ENCODE measurements at places on chromosomes 6 and 20. TPM values are rescaled to one million over a fixed set of nuclear protein-coding genes. Genes with fewer than 3 reads are reported as not detected.

RFX6 gene
- total RNA-seq = not detected

PACRG gene
- not detected for total RNA-seq

TUBB1 gene
- 0.11 TPM for total RNA-seq

CRISP2 gene
- not detected for total RNA-seq

DNA sequence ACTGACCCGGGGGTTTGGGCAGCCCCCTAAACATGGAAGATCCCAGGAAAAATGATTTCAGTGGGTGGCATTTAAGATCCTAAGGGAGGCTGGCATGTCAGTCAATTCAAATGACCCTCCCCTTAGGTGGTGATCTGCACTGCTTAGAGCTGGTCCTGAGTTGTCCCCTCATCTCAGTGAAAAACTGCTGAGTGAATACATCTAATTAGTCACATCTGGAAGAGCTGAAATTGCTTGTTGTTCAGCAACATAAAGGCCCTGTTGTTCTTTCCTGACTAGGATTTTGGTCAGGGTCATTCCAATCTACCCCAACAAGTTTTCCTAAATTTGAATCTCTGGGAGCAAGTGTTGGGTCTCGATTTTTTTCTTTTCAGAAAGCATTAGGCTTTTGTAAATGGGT is 126.4 kb downstream of the LCA5 start:
- DNase-seq = no peak

DNA sequence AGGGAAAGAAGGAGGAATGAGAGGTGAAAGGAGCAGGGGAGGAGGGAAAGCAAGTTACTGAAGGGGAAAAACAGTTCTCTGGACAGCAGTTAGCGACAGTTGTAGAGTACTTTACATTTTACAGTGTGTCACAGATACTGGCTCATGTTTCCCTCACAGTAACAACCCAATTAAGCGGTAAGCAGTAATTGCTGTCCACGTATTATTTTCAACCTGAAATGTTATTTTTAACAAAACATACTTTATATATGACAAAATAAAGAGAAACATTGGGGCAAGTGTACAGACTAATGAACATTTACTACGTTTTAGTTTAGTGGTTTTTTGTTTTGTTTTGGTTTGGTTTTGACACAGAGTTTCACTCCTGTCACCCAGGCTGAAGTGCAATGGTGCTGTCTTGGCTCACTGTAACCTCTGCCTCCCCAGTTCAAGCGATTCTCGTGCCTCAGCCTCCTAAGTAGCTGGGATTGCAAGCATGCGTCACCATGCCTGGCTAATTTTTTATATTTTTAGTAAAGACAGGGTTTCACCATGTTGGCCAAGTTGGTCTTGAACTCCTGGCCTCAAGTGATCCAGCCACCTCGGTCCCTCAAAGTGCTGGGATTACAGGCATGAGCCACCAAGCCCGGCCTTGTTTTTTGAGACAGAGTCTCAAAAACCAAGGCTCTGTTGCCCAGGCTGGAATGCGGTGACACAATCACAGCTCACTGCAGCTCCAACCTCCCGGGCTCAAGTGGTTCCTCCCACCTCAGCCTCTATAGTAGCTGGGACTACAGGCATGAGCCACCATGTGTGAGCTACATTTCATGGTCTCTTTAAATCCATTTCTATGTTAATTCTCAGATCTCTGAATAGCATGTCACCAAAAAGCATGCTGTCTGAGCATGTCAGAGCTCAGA is 22.6 kb upstream of the BTN3A2 start:
- peak; percentile 53 for DNase-seq

- peak; percentile 89 for DNase-seq
Observed at GRCh38 chr6:33430991-33431879, 11.4 kb downstream of the SYNGAP1 start.

DNA sequence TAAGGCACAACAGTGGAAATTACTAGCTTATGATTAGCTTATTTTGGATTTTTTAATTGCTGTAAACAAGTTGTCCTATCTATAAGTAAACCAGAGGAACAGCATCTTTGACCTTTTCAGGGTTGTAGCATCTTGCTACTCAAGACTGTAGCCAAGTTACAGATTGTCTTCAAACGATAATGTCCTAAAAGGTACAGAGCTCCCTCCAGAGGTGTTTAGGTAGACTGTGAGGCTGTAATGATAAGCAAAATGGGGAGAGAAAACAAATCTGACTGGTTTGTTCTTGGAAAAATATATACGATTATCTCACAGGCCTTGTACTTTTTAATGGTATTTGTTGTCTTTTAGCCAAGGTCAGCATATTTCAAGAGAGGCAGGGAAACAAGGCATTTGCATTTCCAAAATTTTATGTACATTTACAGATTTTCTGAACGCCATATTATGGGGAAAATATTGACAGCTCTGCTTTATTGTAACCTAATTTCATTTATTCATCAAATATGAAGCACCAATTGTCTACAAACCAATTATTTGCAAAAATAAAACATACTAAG is 273.4 kb downstream of the MEI4 start:
- DNase-seq = no peak

DNA sequence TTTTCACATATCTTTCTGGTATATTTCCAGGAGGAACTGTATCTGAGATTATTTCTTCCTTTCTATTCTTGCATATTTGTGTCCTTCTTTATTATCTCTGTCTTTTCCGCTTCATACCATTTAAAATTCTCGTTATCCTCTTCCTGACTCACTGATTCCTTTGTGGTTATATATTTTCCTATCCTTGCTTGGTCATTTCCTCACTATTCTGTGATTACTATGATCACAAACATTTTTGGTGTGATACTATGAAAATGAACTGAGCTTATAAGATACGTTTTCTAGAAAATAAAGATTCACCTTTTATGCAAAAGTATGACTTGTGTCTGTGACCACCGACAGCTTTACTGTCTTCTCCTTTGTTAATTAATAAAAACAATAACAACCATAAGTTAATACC is 26.5 kb upstream of the MYCT1 start:
- DNase-seq = no peak

DNA sequence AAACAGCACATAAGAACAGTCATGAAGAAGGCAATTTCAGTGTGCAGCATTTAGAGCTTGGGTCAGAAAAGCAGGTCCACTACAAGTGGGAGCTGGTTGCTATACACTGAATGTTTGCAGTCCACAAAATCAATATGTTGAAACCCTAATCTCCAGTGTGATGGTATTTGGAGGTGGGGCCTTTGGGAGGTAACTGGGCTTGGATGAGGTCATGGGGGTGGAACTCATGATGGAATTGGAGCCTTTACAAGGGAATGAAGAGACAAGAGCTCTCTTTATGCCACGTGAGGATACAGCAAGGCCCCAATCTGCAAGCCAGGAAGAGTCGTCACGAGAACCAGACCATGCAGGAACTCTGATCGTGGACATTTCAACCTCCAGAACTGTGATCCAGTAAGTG is 216.7 kb upstream of the SLC35B3 start:
- DNase-seq = no peak

- no peak for DNase-seq
Observed at GRCh38 chr6:27726619-27727023, 185.6 kb downstream of the OR2B2 start.

- no peak for DNase-seq
Observed at GRCh38 chr6:112488238-112488637, 141.1 kb downstream of the RFPL4B start.

DNA sequence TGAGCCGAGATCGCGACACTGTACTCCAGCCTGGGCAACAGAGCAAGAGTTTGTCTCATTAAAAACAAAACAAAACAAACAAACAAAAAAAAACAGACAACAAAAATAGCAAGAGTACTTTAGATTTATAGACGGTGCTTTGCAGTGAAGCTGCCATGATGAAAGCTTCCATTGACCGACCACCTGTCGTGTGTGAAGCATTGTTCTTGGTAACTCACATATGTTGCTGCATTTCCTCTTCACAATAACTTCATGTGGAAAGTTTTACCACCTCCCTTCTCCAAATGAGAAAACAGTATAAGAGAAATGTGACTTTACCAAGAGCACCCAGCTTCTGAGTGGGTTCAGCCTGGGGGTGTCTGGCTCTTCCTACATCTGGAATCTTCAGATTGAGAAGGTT is 56.4 kb upstream of the PTGIS start:
- DNase-seq = peak; percentile 57

DNA sequence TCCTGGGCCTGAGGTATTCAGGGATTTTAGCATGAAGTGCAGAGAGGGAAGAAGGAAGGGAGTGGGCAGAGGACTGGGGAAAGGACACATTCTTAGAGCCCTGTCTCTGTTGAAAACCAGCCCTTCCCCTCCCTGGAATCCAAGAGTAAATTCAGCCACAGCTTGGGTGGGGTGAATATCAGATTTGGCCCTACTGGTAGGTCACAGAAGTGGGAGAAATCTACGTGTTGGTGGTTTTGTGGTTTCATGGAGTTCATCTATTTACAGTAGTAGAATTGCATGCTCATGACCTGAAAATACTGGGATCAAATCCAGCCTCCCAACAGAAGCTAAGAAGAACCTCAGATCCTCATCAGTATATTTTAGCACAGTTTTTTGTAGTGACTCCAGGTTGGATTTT is 404.4 kb downstream of the BMP2 start:
- DNase-seq = no peak

- no peak for DNase-seq
Observed at GRCh38 chr6:37956711-37957275, 137.3 kb downstream of the ZFAND3 start.

DNA sequence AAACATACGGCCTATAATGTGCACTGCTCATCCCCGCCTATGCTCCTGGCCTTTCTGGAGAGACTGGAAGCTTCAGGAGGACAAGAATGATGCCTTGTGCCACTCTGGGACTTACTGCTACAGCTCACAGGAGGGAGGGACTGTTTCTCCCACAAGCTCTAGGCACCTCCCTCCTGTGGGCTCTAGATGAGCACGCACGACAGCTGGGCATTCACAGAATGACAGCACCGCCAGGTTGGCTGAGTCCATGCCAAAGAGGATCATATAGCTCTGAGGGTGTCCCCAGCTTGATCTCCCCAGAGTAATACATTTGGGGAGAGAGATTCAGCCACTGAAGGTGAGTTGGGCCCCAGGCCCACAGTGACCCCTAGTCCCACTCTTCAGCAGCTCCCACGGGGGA is 10.1 kb upstream of the PGC start:
- DNase-seq = no peak

DNA sequence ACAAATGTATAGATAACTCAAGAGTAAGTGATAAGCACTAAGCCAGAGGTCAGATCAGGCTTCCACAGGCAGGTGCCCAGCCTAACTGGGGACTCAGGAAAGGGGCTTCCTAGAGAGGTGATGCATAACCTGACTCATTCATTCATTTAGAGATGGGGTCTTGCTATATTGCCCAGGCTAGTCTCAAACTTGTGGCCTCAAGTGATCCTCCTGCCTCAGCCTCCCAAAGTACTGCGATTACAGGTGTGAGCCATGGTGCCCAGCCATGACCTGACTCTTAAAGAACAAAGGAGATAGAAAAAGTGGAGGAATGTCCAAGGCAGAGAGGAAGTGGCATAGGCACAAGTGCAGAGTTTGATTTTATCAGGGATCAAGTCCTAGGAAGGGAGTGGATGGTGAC is 41.9 kb downstream of the GJA10 start:
- DNase-seq = no peak

- no peak for DNase-seq
Observed at GRCh38 chr6:168704678-168705077, 263.7 kb downstream of the SMOC2 start.

DNA sequence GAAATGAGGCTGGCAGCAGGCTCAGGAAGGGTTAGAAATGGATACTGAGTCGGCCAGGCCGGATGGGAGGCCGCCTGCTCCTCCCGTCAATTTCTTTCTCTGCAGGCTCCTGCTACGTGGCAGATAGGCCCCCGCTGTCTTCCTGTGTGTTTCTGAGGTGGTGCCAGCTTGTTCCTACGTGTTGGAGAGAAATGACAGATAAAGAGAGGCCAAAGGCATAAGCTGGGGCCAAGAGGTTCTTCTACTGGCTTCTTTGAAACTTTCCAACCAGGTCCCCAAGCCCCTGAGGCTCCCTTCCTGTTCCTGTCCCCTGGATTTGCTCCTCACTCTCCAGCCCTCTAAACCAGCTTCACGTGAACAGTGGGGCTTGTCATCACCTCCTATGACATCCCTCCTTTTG is 76.8 kb downstream of the TCP11 start:
- DNase-seq = no peak

DNA sequence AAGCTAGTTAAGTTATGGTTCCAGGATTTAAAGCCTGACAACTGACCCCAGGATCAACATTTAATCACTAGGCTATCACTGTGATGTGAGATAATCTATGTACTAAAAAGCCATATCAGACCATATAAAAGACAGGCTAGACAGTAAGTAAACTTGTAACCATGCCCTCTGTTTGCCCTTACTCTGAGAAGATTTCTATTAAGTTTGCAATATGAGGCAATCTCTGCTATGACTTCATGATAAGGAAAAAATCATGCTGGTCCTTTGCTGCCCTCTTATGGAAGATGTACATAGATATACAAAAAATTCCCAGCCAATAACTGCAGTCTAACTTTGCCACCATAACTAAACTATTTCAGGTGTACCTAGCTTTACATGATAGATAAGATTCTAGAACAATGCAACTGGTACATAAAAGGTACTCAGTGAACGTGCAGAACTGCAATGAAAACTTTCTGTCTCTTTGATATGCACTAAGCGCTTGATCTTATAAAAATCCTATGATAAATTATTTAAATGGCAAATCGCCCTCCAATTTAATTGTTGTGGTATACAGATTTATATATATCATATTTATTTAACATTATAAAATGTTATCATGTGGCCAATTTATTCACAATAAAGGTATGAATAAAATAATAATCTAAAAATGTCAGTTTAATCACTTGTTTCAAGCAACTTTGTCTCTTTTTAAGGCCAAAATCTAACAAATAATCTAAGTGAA is 70.5 kb downstream of the FAM217A start:
- DNase-seq = peak; percentile 66

DNA sequence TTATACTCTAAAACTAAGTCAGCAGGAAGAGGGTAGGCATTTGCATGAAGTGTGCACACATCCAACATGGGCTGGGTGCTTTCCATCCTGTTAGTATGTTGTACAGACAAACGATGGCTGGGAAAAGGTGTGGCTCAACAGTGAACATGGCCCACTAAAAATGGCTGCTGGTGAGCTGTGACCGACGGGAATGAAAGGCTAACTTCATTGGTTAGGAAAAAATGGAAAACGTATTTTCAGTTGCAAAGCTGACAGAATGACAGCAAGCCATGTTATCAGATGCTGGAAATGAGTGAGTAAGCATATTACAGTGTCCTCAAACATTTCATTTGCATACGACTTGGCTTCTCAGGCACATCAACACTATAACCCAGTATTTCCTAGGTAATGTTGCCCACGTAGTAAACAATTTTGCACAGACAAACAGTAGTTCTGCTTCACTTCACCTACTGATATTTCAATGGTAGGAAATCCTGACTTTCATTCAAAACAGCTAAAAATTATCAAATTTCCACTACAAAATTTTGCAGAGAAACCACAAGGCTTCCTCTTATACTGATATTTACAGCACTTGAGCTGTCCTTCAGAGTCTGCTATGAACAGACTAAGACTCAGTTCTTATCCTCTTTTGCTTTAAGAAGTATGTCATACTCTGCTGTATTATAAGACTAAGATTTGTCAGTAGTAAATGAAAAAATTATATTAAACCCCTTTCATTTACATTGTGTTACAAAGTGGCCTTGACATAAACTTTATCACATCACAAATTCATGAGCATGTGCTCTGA is 98.9 kb downstream of the IRF4 start:
- DNase-seq = peak; percentile 23
